Motor neuron (in vitro differentiated cells): ENCODE measurements at places on chromosomes 5 and 9. TPM values are rescaled to one million over a fixed set of nuclear protein-coding genes. Genes with fewer than 3 reads are reported as not detected.

DNA sequence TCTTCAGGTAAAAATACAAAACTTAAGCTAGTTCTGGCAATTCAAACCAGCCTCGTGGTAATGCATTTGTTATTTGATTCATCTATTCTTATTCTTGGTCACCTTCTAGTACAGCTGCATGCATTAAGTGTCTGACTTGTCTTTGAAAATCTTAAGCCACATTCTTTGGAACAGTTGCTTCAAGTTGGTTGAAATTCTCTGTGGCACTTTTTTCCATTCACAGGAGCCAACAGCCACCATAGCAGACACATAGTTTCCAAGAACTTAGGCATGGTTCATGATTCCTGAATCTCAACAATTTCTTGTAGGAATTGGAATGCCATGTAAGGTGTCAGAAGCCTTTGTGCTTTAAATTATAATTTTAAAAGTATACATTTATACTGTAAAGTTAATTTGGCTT, 47.4 kb upstream of the MEF2C start:
- no peak for ATAC-seq

- no peak for ATAC-seq
Measured at GRCh38 chr5:38543074-38543473, 13.4 kb downstream of the LIFR start.

SPATA31A5 gene
- total RNA-seq = 0.09 and 0.13 TPM in 2 replicates

DNA sequence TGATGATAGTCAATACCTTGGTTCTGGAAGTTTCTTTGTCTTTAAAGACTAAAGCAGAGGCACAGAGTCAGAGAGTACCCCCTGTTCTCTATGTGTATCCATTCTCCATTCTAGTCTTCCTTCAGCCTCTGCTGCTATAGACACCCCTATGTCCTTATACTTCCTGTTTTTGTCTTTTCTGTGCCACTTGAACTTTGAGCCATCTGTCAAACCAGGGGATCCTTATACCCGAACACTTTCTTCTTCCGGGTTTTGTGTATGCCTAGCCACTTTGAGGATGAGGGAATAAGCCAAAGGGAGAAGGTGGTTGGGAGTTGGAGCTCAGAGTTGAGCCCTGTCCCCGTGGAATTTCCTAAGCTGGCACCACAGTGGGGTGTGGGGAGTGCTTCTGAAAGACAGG, 61.1 kb upstream of the IL6ST start:
- ATAC-seq = no peak

FGFR4 gene
- 0.88 and 1.5 TPM in 2 replicates for total RNA-seq

- ATAC-seq = no peak
Measured at GRCh38 chr5:37214550-37214949, 34.6 kb downstream of the CPLANE1 start.

CRHBP gene
- total RNA-seq = 0.41 and 0.55 TPM in 2 replicates

HSD17B3 gene
- 0.54 and 0.82 TPM in 2 replicates for total RNA-seq

DNA sequence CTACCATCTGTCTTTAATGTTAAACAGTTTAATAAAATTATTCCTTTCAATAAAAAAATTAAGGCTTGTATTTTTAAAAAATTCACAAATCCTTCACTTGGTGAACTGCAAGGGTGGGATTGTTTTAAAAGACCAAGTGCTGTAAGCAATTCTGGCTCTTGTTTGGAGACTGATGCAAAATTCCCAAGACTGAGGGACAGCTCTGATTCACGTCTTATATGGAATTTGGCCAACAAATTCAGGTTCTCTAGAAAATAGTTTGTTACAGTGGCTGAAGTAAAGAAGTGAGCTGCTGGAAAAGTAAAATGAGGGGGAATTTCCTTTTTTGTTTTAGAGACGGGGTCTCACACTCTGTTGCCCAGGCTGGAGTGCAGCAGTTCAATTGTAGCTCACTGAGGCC, 58.3 kb downstream of the PRELID2 start:
- no peak for ATAC-seq

DNA sequence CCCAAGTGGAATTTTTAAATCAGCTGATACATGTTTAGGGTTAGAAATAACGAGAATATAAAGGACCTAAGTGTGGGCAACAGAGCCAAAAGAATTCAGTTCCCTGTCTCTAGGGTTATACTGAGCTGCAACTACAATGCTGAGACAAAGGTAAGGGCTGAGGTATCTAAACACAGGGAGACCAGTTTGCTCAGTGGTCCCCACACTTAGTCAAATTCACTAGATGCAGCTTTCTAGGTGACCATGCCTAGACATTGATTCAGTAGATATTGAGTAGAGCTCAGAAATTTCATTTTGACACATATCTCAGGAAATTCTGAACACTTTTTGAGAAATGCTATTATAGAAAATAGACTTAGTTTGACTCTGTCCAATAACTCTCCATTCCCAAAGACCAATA, 84.8 kb downstream of the PPP2R2B start:
- no peak for ATAC-seq

SGCD gene
- 0.27 and 0.29 TPM in 2 replicates for total RNA-seq

- ATAC-seq = no peak
Measured at GRCh38 chr5:161498531-161498930, 48.0 kb downstream of the GABRB2 start.

DNA sequence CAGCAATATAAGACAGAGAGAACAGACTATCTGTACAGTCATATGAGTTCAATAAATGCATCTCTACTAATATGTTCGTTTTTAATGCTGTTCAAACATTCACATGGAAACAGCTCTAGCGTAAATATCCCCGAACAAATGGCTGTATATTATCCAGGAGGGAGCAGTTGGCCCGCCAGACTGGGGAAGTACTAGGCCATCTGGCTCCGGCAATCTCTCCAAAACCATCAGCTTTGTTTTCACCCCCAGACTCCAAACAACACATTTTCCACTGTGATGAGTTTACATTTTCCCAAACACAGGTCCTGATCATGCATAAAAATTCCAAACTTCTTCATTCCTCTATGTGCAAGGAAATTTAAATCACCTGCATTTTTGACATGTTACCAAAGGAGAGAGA, 8.7 kb downstream of the EBF1 start:
- ATAC-seq = peak; percentile 35

FGF10 gene
- 0.59 and 0.64 TPM in 2 replicates for total RNA-seq

LCN15 gene
- total RNA-seq = 0.06 and 0.22 TPM in 2 replicates

DNA sequence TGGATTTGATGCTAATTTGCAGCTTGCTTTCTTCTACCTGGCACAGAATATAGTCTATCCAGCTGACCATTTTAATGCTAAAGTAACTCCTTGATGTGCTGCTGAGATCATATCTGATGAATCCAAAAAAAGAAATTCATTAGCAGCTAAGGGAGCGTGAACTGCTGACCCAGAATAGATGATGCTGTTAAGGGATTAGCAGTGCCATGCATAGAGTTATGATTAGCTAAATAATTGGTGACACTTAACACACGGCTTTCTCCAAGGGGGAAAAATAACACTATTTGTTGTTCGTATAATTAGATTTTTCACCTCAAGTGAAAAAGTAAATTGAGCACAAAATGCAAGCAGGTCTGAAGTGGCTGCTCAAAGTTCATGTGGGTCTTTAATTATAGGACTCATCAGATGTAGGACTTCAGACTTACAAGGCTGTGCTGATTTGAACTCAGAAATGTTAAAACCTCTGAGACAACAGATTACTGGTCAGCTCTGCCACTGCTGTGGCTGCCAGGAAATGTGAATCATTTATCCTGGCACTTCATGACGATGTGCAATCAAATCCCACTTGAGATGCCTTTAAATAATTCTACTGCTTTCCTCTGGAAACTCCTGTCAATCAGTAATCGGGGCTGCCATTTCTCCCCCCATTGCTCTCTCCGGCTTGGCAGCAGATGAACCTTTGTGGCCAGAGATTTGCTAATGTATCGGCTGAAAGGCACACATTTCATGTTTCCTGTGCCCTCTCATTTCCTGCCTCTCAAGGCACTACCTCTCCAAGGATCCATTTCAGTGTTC, 291.6 kb upstream of the C9orf72 start:
- ATAC-seq = peak; percentile 90

PCDH1 gene
- total RNA-seq = 1.1 and 1.6 TPM in 2 replicates

DNAH5 gene
- not detected in 2 replicates for total RNA-seq

DNA sequence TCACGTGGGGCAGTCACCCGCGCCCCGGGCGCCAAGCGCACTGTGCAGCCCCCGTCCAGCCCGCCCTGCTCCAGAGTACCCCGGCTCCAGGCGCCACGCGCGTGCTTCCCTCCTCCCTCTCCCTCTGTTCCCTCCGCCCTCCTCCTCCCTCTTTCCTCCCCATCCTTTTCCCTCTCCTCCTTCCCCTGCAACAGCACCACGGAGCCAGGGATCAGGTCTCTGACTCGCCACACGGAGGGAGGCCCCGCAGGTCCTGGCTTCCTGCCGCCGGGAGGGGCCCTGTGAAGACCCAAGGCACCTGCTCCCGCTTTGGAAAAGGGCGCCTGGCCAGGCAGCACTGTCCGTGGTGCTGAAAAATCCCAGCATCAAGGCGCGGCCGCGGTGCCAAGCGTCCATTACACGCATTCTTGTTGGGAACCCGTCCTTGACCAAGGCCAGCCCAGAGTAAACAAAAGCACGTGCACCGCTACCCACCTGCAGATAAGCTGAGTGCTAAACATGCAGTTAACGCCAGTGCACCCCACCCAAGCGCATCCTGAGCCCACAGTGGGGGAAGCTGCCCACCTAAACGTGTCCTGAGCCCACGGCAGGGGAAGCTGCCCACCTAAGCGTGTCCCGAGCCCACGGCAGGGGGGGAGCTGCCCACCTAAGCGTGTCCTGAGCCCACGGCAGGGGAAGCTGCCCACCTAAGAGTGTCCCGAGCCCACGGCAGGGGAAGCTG, 21.7 kb downstream of the SLC6A18 start:
- peak; percentile 82 for ATAC-seq

- ATAC-seq = no peak
Measured at GRCh38 chr9:129608561-129609481, 12.1 kb downstream of the C9orf50 start.

DRD1 gene
- total RNA-seq = 0.10 and 0.23 TPM in 2 replicates

- ATAC-seq = peak; percentile 9
Measured at GRCh38 chr5:177496070-177496726, 1.2 kb downstream of the PDLIM7 start.

DNA sequence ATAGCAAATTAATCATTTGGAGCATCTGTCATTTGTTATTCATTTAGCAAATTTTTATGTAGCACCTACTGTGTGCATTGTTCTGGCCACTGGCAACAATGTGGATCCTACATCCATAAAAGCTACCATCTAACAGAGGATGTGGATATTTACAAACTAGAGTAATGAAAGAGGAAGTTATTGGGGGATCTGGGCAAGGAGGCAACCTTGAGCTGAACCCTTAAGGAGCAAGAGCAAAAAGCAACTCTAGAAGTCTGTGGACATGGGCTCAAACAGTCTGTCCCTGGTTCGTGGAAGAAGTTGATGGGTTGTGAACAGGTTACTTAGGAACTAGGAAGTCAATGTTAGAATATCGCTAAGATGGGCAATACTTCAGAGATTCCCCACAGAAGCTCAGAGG, 259.9 kb downstream of the SYK start:
- no peak for ATAC-seq

- no peak for ATAC-seq
Measured at GRCh38 chr5:143041-143440, 48.3 kb upstream of the LRRC14B start.

GRCh38 chr5:165138236-165138635, 1632.8 kb downstream of the MAT2B start:
- no peak for ATAC-seq

DNA sequence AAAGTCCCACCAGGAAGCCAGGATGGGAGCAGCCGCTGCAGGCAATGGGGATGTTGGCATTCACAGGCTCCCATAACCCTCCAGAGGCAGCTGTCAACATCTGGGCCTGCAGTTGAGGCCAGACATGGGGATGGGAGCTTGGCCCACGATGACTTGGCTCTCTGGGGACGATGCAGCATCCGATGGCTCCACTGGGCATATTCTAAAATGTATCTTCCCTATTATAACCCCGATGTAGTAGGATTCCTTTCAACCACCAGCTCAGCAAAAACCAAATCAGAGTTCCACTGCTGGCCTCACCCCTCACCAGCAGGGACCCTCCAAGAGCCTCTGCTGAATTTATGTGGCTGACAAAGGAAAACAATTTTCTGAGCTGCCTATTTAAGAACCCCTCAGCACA, 7.1 kb downstream of the SPRY4 start:
- ATAC-seq = no peak

GRCh38 chr5:28877050-28877449, 1838.7 kb upstream of the CDH9 start:
- ATAC-seq = no peak

TTC23L gene
- 13.5 and 17.1 TPM in 2 replicates for total RNA-seq

DNA sequence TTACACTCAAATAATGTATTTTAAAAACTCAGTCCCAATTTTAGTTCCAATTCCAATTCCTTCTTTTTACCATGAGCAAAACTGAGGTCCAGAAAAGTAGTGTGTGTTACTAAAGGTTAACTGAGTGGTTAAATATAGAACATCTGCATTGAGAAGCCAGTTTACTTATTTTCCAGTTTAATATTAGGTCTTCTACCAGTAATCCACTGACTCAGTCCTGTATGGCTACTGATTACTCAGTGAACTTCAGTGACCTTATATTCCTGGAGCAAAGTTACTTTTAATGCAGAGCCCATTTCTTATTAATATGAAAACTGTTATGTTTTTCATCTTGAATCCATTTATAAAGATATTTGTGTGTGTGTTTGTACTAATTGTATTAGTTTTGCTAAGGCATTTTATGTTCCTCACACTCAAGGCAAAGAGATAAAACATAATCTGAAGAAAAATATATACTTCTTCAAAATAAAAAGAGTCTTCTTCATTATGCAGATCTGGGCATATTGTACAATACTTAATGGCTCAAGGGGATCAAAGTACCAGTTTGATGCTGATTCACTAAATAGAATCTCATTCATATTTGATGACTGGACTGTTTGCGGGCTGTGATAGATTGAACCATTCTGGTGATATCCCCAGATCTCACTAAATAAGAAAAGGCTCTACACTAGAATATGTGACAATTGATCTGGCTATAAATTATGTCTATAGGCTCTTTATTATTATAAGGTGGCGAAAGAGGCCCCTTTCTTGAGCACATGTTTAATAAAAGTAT, 60.8 kb downstream of the DMXL1 start:
- ATAC-seq = no peak

DNA sequence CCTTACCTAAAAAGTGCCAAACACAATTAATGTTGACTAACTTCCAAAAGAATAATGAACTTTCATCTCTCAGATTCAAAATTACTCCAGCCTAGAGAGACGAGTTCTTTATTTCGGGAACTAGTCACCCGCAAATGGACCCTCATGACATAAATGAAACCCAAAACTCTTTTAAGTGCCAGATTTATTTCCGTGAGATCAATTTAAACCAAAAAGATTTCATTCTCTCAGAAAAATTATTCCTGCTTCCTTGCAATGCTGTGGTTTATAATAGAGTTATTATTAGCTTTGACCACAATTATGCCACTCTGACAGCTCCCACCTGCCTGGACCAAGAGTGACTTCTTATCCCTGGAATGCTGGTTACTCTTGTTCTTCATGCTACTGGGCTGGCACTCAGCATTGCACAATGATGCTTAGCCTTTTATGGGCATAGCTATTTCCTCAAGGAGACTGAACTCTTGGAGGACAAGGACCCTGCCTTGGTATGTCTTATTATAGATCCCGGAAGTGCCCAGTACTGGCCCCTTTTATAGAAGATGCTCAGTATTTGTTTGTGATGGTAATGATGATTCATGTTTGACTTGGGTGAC, 183.5 kb downstream of the SNX18 start:
- no peak for ATAC-seq

HTR4 gene
- total RNA-seq = 0.13 and 0.32 TPM in 2 replicates
